Bronchus fibroblast of lung (primary cell): ENCODE measurements at places on chromosomes 1 and 21. TPM values are rescaled to one million over a fixed set of nuclear protein-coding genes. Genes with fewer than 3 reads are reported as not detected.

The AKR1A1 gene
- total RNA-seq: 132 and 144 TPM in 2 replicates

The C1orf116 gene
- total RNA-seq: under 0.01 and 0.15 TPM in 2 replicates

The DLGAP3 gene
- total RNA-seq: under 0.01 and 0.45 TPM in 2 replicates

The C2CD2 gene
- 5.7 and 10.9 TPM in 2 replicates for total RNA-seq

The CPTP gene
- total RNA-seq: 26.0 and 29.1 TPM in 2 replicates

The TMEM82 gene
- not detected in 2 replicates for total RNA-seq

The CYP4X1 gene
- total RNA-seq: under 0.01 TPM in 1 of 2 replicates, not detected in the other
